ENCODE measurements at places on chromosomes 13 and 19.

DNA sequence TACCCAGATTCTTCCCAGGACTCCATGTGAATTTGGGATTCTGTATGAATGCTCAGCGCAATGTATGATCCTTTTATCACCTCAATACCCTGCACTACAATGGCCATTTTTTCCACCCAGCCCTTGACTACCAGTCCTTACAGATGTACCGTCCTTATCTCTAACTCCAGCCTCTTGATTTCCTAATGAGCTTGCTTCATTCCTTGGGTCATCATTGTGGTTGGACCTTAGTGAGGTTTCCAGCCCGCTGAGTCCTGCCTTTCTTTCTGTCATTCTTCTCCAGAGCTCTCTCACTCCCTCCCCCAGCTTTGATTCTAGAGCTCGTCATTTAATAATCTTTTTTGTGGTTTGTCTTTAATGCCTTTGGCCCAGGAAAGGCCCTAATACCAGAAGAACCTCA, 438.5 kb downstream of the ZNF536 start:
- DNase-seq: no peak

DNA sequence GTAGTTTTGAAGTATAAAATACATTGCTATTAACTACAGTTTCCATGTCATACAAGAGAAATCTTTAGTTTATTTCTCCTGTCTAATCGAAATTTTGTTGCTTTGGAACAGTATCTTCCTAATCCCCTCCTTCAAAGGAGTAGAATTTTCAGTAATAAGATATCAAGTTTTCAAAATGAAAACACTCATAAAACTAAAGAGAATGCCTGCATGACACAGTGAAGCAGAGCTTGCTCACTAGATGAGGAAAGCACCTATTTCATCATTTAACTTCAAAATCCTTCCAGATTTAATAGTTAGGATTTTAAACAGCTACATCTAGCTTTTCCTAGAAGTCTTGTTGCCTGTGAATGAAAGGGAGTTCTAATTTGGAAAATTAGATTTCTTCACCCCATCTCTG, 80.8 kb downstream of the TNFSF11 start:
- no peak for DNase-seq

- DNase-seq: peak; percentile 62
Observed at GRCh38 chr19:44776402-44777096, 1.1 kb upstream of the CBLC start.

GRCh38 chr13:44629465-44630183, 53.5 kb upstream of the TSC22D1 start:
- no peak for DNase-seq

DNA sequence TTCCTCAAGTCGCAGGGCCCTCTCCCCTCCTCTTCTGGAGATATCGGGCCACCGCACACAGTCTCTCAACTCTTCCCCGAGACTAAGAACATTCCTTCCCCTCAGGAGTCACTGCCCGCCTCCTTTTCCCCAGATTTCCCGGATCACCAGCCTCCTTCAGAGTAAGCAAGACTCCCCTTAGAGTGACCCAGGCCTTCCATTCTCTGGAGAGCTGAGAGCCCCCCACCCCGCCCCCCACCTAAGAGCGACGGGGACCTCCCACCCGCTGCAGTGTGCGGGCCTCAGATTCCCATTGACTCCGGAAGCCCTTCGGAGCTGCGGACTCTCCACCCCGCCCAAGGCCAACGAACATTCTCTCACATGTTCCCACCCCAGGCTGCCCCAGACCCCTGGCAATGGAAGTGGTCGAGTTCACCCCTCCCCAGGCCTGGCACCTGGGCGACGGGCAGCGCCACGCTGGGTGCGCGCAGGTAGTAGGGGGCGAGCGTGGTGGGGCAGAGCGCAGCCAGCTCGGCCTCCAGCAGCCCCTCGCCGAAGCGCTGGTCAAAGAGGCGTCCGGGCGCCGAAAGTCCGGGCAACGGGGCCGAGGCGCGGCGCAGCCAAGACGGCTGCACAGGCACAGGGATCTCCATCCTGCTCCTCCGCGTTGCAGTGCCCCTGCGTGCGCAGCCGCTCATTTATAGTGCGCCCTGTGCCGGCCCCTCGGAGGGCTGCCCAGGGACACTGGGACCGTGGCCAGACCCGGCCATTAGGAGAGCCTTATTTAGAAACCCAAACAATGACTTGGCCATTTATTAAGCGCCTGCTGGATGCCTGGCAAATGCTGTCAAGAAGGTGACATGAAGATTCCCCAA, at the start of gene HSPB6:
TSS of gene HSPB6 (minus strand) at position 653 of the 854 bp plus-strand sequence. CDS start at position 632, 21 bp downstream.
- no peak for DNase-seq

DNA sequence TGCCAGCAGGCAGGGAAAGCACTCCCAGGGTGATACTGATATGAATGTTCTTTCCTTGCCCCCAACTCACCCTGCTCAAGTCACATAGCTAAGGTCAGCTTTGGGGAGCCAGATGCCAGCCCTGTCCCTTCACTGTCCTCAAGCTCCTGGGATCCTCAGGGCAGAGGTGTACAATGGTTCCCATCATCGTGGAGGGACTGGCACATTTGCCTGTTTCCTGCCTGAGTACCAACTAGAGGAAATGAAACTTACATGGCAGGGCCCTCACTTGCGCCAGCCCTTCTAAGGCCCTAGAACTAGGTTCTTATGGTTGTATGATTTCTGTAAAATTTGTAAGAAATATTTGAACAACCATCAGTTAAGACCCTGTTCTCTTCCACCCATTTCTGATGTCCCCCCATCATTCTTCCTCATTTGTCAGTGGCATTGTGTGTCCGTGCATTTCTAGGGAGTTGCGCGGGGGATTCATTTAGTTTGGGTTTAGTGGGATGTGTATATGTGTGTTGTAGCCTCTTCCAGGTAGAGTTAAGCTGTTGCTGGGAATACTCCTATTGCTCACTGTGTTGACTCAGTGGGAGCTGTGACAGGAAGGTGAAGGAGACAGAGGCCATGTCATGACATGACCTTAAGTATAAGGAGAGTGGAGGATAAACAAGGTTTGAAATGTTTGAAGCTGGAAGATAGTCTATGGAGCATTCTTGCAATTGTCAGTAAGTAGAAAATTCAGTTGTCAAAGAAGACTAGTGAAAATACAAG, 41.3 kb upstream of the RCBTB2 start:
- DNase-seq: no peak

DNA sequence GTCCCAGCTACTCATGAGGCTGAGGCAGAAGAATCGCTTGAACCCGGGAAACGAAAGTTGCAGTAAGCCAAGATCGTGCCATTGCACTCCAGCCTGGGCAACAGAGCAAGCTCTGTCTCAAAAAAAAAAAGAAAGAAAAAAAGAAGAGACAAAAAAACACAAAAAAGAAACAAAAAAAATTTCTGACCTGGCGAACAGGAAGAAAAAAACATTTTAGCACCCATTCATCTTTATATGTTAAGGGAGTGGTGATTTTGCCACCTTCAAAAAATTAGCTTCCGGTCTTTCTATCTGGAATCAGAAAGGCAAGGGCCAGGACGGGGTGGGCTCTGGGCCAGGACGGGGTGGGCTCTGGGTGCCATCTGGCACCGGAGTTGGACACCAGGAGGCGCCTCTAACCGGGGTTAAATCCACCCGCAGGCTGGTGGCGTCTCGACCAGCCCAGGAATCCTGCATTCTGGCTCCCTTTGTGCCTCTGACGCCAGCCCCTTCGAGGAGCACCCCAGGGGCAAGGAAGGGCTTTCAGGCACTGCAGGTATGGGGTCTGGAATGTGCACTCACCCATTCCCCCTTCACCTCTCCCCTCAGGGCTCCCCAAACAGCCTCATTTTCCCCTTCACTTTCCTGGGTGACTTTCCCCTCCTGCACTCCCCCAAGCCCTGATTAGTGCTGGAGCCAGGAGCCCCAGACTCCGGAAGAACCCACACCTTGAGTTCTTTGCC, 10.4 kb upstream of the ZSWIM4 start:
- DNase-seq: peak; percentile 78

DNA sequence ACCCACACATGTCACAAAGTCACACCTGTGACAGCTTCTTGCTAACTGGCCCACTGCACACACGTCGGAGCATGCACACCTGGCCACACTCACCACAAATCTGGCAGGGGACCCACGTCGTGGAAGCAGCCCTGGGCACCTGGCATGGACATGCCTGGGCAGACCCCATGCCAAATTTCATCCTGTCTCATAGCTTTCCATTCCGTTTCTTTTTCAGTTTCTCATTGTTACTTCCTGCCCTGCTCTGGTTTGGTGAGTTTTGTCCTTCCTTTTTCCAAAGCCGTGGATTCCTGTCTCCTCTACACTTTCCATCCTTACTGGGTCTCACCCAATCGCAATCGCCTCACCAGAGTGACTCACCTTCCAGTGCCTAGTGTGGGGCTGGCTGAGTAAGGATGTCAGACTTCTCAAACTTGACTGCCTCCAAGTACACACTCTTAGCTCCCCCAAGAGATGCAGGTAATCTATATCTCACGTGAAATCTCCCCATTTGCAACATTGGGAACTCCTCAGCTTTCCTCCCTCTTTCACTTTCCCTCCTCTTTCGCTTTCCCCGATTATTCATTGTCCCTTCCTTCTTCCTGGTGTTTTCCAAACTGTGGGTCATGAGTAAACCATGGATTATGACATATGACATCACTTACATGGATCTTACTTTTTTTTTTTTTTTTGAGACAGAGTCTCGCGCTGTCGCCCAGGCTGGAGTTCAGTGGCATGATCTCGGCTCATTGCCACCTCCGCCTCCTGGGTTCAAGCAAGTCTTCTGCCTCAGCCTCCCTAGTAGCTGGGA, 1.6 kb upstream of the BBC3 start:
- DNase-seq: no peak

DNA sequence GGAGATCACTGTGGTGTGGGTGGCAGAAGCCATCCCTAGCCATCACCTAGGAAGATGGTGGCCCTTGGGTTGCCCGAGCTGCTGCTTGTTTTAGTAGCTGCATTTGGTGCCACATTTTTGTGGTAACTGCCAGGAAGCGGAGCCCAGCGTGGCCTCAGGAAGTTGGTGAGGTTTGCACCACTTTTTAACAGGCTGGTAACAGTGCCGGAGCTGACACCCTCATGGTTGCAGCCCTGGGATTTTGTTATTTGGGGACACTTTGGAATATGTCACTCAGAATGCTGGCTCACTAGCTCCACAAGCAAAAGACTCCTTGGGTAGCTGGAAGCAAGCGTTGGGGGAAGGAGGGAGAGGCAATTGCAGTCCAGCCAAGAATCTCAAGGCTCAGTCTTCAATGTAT, 22.1 kb downstream of the ACTN4 start:
- DNase-seq: no peak

- DNase-seq: peak; percentile 12
Observed at GRCh38 chr19:52786078-52786463, 520 bp downstream of the ZNF600 start.

DNA sequence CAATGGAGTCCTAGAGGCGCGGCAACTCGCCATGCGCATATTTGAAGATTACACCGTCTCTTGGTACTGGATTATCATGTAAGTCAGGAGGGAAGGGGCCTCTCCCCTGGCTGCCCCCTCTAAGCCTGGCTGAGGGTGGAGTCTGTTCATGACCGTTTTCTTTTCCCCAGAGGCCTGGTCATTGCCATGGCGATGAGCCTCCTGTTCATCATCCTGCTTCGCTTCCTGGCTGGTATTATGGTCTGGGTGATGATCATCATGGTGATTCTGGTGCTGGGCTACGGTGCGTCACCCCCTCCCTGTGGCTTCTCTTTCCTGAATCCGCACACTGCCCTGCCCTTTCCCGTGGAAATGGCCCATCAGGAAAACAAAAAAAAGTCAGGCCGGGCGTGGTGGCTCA, 6.5 kb downstream of the SLC44A2 start:
- DNase-seq: no peak

- no peak for DNase-seq
Observed at GRCh38 chr13:109024611-109025010, 395.2 kb downstream of the MYO16 start.

GRCh38 chr13:32472194-32472621, 44.3 kb upstream of the N4BP2L1 start:
- no peak for DNase-seq

GRCh38 chr13:31044364-31045285, 112.2 kb downstream of the TEX26 start:
- DNase-seq: peak; percentile 84

- DNase-seq: peak; percentile 8
Observed at GRCh38 chr13:65034266-65034665, 2195.9 kb downstream of the PCDH9 start.

DNA sequence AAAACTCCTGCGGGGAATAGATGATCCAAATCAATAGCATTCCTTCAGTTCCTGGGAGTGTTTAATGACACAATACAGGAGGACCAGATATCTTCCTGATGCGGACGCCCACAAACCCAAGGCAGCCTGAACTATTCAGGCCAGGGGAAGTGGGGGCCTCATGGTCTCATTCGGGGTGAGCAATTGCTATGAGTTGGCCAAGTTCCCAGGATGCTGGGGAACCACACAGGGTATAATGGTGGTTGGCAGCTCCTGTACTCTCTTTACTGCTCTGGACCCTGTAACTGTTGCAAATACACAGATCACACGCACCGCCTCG, 401.2 kb downstream of the IRS2 start:
- no peak for DNase-seq

DNA sequence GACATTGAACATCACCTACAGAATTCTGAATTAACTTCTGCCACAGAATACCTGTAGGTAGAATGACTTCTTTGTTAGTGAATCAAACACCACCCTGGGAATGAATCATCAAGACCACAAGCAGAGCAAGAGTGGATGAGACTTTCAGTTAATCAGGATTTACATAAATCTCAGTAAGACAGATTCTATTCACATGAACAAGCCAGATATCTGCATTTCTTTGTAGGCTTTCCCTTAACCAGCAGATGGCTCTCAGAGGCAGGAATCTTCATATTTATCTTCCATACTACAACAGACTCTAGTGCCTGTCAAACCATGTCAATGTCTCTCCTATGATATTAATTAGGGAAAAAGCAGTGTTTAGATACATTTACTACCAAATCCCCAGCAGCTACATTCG, 412.1 kb downstream of the KLF12 start:
- DNase-seq: no peak

- DNase-seq: no peak
Observed at GRCh38 chr13:28610996-28611395, 47.9 kb upstream of the POMP start.

DNA sequence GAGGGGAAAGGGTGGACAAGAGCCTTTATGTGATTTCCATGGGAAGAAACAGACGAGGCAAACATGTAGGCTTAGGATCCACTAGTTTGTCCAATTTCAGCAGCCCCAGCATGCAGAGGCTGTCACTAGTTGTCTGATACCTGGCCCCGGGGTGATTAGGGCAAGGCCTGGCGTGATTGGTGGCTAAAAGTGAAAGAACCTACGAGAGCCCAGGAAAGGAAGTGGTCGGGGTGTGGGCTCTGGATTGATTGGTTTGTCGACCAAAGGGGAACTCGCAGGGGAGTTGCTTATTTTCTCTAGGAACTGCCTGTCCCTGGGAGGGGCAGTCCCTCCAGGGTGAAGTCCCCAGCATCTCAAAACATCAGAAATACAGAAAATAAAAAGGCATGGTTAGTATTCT, 64.2 kb upstream of the UQCRFS1 start:
- DNase-seq: peak; percentile 71

DNA sequence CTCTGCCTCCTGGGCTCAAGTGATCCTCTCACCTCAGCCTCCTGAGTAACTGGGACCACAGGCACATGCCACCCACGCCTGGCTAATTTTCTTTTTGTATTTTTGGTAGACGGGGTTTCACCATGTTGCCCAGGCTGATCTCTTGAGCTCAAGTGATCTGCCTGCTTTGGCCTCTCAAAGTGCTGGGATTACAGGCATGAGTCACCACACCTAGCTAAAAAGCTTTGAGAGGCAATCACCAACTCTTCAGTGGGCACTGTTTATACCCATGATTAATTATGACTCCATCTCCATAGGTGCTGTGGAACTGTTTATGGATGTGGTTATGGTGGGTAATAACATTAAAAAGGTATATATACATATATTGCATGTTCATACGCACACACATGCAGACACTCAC, 7.5 kb upstream of the RBM26 start:
- no peak for DNase-seq

GRCh38 chr13:112854321-112854720, 114.7 kb upstream of the MCF2L start:
- no peak for DNase-seq

Measured in iPS-NIHi11 (cell line).